Esophagus squamous epithelium (tissue), 5 donors: ENCODE measurements at places on chromosomes 6 and 20.

- no peak for DNase-seq
Measured at GRCh38 chr6:37689381-37689780, 8.3 kb downstream of the MDGA1 start.

- no peak for DNase-seq
Measured at GRCh38 chr6:83265384-83265783, 72.2 kb downstream of the RWDD2A start.

DNA sequence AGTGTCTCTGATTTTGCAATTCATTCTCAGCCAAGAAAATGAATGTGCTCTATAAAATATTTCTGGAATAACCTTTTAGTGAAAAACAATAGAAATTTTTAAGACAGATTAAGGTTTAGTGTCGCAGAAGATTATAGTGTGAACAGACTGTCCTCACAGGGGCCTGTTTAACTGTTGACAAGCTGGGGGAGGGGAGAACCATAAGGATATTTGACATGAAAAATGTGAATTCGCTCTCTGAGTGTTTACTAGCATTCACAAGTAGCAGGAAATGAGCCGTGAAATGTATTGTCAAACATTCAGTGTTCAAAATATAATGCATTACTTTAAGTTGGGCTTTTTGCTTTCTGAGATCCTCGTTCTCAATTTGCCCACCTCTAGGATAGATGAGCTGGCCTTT lies 134.8 kb upstream of the TSHZ2 start:
- DNase-seq = no peak

DNA sequence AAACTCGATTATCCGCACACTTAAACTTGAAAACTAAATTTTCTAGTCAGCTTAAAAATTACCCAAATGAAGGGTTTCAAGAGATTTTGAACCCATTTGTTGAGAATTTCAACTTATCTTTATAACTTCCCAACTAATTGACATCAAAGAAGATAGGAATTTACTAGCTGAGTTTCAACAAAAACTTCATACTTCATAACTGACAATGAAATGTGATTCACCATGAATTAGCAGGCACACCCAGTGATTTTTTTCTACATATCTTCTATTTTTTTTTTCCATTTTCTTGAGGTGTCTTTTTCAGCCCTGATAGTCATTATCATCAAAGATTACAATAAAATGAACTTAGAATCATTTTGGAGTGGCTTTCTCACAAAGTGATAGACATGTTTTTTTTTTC lies 26.7 kb downstream of the TNFAIP3 start:
- no peak for DNase-seq

GRCh38 chr6:16020259-16020658 lies 108.6 kb upstream of the MYLIP start:
- DNase-seq = no peak

GRCh38 chr20:22699396-22699795 lies 115.0 kb upstream of the FOXA2 start:
- DNase-seq = no peak

DNA sequence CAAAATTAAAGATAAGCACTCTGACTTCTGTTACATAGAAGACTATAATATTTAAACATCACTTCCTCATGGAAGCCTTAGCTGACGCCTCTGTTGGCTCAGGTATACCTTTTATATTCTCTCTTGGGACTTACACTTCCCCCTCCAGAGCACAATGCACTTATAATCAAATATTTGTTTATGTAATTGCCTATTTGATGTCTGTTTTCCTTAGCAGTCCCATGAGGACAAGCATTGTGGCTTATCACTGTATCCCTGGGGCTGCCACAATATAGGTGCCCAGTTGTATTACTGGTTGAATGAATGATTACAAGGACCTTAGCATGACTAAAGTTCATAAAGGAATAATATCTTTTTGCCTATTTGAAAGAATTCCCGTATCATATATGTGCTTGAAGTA lies 186.7 kb upstream of the VGLL2 start:
- no peak for DNase-seq

DNA sequence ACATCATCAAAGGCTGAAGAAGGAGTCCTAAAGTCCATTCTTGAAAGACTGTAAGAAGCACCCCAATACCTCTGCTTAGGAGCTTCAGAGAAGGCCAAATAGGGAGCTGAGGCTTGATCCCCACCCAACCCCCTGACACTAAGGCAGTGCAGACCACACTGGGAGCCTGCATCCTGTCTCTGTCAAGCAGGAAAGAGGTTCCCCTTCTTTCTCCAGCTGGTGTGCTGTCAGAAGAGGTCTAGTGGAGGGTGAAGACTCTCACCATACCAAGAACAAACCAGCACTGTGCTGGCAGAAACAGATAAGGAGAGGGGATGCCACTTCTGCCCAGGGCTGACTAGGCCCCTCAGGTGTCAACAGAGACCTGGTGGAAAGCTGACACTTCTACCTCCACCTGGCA lies 19.9 kb downstream of the GZF1 start:
- no peak for DNase-seq

DNA sequence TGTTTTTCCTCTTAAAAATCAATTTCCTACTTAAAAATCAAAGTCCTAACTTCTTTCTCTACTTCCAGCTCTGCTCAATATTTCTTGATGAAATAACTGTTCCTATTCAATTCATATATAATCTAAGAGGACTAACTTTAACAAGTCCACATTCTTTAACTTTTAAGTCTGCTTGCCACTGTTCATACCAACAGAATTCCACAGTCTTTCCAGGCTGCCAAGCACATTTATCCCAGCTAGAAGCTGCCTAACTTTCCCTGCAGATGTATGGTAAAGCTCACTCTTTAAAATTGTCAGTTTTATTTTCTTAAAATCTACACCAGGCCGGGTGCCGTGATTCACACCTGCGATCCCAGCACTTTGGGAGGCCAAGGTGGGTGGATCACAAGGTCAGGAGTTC lies 11.5 kb downstream of the CALHM6 start:
- DNase-seq = no peak

- DNase-seq = no peak
Measured at GRCh38 chr20:7993703-7994102, 25.9 kb downstream of the TMX4 start.

DNA sequence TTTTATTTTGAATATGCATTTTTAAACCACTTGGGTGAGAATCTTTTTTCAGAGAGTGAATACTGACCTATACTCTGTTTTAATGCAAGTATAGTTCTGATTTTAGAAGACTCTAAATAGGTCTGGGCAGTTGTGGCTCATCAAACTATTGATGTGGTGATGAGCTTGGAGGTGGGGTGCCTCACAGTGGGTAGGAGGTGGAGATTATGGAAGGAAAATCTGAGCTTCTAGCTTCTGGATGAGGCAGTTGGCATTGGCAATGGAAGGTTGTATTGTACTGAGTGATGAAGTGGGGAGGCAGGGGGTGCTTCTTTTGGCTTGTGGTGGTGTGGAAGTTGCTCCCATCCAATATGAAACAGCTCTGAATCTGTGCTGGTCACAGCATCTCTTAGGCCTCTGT lies 52.7 kb downstream of the VAPB start:
- DNase-seq = no peak

GRCh38 chr20:46028772-46029371 lies at the start of gene SLC12A5:
Gene SLC12A5, plus strand, starts transcription at chr20:46029215. Its CDS starts 130 bp downstream, at chr20:46029345.
- DNase-seq = no peak

GRCh38 chr6:112010328-112010727 lies 43.6 kb upstream of the CCN6 start:
- DNase-seq = no peak

DNA sequence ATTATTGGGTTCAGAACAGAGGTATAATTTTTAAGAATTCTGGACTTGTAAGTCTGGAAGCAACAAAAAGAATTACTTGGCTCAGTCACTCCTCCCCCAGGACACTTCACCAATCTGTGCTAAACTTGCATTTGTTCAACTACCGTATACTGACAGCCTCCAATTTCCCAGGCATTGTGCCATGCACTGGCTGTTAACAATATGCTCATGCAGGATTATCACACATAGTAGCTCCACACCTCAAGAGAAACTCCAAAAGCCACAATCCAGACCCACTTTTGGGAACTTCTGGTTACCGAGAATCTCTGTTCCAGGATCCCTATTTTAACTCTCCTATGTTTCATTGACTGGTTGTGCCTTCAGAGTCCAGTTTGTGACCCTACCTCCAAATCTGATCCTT lies 7.7 kb downstream of the ADGRF1 start:
- no peak for DNase-seq

GRCh38 chr6:14732844-14733757 lies 512.8 kb upstream of the JARID2 start:
- no peak for DNase-seq

- no peak for DNase-seq
Measured at GRCh38 chr6:168934660-168935627, 318.7 kb downstream of the THBS2 start.

DNA sequence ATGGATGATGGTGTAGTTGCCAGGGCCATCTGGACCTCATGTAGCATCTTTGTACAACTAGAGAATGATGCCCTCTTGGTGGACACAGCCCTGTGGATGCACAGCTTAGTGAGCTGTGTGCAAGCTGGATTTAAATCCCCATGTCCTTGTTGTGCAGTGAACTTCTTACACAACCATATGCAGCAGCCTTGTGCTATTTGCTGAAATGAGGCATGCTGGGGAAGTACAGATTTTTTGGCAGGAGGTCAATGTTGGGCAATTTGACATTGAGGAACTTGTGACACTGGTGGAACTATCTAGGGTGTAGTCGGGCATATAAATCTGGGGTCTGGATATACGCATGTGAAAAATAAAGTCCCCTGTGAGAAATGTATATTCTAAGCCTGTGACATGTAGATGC lies 5.8 kb upstream of the CDC5L start:
- no peak for DNase-seq

- DNase-seq = no peak
Measured at GRCh38 chr20:48898896-48899530, 22.5 kb upstream of the ARFGEF2 start.

DNA sequence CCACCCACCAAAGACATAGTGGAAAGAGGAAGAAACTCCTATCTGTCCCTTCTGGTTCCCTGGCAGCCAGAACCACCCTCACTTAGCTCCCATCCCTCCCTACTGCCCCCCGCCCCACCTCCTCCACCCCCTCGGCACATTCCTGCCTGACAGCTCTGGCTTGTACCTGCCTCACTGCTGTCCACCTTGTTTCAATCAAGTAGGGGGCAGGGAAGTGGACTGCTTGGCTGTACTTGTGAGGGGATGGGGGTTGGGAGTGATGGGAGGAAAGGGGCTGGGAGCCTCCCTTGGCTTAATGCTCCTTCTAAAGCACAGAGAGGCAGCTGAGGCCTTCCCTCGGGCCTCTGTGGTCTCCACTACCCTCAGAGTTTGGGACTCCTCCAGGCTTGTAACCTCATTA lies 22.1 kb upstream of the ZNF76 start:
- no peak for DNase-seq

- no peak for DNase-seq
Measured at GRCh38 chr6:11439017-11439420, 98.5 kb upstream of the TMEM170B start.
